WTC11 (cell line): ENCODE measurements at places on chromosomes 5 and 9. TPM values are rescaled to one million over a fixed set of nuclear protein-coding genes. Genes with fewer than 3 reads are reported as not detected.

DNA sequence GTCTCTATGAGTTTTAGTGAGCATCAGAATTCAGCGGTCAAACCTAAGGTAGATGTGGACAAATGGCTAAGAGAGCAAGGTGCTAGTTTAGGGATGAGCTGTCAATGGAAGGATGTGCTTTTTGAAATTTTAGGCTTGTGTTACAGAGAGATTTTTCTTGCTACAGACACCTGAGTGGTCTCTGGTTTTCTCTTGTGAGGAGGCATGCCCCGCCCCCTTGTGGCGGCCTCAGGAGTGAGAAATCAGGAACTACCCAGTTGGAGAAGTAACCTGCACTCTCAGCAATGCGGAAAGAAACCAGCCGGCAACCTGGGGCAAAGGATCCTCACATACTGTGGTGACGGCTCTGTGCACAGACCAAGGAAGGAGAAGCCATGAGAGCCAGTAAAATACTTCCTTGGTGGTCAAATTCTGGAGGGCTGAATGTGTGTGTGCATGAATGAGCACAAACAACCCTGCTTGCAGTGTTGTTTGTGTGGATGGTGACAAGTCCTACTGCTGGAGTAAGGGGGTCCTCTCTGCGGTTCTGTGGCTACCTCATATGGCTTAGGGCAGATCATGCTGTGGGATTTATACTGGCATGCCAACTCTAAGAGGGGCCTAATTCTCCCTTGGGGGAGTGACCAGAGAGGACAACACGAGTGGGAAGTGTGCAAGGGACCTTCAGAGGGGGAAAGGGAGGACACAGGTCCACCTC, 16.7 kb upstream of the HSD17B4 start:
- no peak overlapping the region for H3K4me3 ChIP-seq
- H3K36me3 ChIP-seq: peaks cover 43% of the 10 kb centered on the region
- H3K27me3 ChIP-seq: peaks cover 12% of the 10 kb centered on the region
- peaks cover 8% of the 10 kb centered on the region; the same call in 1 of the 2 replicates for H3K4me1 ChIP-seq
- peak; percentile 81 for DNase-seq
- no peak overlapping the region for H3K27ac ChIP-seq

- H3K4me3 ChIP-seq: no peak overlapping the region
- H3K4me1 ChIP-seq: peaks cover 6% of the 10 kb centered on the region
- H3K27ac ChIP-seq: no peak overlapping the region
- no peaks in the 10 kb centered on the region for H3K36me3 ChIP-seq
- DNase-seq: no peak
- no peaks in the 10 kb centered on the region for H3K27me3 ChIP-seq
Observed at GRCh38 chr5:5658226-5658625, 235.7 kb downstream of the ICE1 start.

DNA sequence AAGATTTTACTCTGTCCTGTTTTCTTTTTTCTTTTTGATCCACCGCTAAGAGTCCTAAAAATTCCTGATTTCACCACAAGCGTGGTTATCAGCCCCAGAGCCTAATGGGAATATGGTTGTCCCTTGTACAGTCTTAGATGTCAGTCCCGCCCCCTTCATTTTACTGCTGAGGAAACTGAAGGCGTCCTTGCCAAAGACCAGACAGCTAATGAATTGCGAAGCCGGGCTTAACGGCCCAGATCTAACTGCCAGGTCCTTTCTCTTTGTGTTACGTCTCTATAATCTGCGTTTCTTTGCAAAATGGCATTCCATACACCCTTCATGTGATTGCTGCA, 497 bp downstream of the NSA2 start:
- peak overlapping the region; percentile 100 for H3K4me3 ChIP-seq
- DNase-seq: no peak
- peak overlapping the region; percentile 88 for H3K27ac ChIP-seq
- peaks cover 16% of the 10 kb centered on the region for H3K4me1 ChIP-seq
- no peaks in the 10 kb centered on the region for H3K27me3 ChIP-seq
- H3K36me3 ChIP-seq: peaks cover 29% of the 10 kb centered on the region

DNA sequence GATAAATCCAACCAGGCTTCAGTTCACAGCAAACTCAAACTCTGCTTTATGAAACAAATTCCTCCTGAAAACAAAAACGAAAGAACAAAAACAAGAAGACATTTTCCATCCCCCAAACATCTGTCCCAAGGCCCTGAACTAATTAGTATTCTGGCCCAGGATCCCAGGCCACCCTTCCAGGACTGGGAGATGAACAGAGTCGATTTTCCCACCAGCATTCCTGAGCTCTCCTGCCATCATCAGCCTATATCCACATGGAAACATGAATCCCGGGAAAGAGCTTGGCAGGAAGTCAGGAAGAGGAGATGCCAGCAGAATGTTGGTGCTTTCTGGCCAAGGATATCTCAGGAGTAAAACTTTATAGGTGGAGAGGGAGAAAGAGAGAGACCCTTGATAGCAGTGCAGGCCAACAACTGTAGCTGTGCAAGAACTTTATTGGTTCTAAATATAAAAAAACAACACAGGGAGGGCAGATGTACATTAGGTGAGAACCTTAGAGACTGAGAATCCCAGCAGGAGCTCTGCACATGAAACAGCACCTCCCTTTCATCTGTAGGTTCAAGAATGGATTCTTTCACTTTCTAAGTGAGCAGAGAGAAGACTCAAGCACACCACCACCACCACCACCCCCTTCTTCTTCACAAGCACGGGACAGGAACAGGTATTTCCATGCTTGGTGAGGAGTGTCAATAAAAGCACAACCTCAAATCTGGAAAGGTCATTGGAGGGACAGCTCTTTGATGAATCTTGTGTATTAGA, 190.7 kb upstream of the TAS2R1 start:
- no peak overlapping the region for H3K4me3 ChIP-seq
- no peaks in the 10 kb centered on the region for H3K27me3 ChIP-seq
- no peak overlapping the region for H3K27ac ChIP-seq
- no peaks in the 10 kb centered on the region for H3K36me3 ChIP-seq

GRCh38 chr5:127933348-127933747, 150.2 kb upstream of the SLC12A2 start:
- no peak overlapping the region for H3K27ac ChIP-seq
- DNase-seq: no peak
- peaks cover 12% of the 10 kb centered on the region for H3K4me1 ChIP-seq
- no peak overlapping the region for H3K4me3 ChIP-seq
- peaks cover 100% of the 10 kb centered on the region for H3K27me3 ChIP-seq
- no peaks in the 10 kb centered on the region for H3K36me3 ChIP-seq

- H3K4me3 ChIP-seq: peak overlapping the region; percentile 84
- H3K36me3 ChIP-seq: no peaks in the 10 kb centered on the region
- DNase-seq: no peak
- H3K27me3 ChIP-seq: peaks cover 46% of the 10 kb centered on the region
Observed at GRCh38 chr5:148826739-148827070, 294 bp downstream of the ADRB2 start.

DNA sequence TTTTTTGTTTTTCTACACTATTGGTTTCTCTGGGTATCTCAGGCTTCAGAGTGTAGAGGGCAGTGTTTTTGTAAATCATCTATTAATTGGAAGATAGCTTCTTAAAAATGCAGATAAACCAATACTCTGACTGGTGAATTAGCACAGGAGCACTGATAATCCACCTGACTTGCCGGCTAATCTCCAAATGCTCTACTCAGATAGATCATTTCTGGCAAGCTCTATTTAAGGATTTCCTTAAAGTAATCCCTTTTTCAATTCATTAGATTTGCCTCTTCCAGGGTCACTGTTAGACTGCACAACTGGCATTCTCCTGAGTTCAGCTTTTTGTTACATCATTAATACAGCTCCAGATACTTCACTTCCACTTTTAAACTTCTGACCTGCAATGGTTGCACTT, 1390.3 kb upstream of the NUDT12 start:
- 0 out of 2 replicates have a peak, but pooled peaks cover 3% of the 10 kb centered on the region for H3K4me1 ChIP-seq
- no peak overlapping the region for H3K4me3 ChIP-seq
- H3K27ac ChIP-seq: no peak overlapping the region
- H3K27me3 ChIP-seq: no peaks in the 10 kb centered on the region
- DNase-seq: no peak
- no peaks in the 10 kb centered on the region for H3K36me3 ChIP-seq

DNA sequence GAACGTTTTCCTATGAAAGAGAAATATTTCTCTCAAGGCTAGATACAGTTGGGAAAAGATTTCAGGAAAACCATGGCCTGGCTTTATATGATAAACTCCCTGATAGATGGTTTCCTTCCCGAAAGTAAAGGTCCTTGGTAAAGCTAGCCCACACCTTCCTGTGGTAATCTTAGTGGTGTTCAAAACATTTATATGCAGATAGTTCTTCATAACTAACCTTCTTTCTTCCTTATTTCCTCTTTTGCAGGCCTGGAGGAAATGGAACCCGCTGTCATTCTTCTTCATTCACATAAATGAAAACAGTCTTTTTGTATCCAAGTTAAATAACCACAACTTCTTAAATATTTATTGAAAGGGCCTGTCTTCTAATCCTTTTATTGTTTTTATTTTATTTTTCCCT, 474.0 kb upstream of the ACTBL2 start:
- DNase-seq: no peak
- no peak overlapping the region for H3K27ac ChIP-seq
- H3K4me1 ChIP-seq: no peaks in the 10 kb centered on the region
- H3K4me3 ChIP-seq: no peak overlapping the region
- no peaks in the 10 kb centered on the region for H3K36me3 ChIP-seq

- no peak overlapping the region for H3K4me3 ChIP-seq
- peaks cover 3% of the 10 kb centered on the region; the same call in 1 of the 2 replicates for H3K36me3 ChIP-seq
- no peaks in the 10 kb centered on the region for H3K27me3 ChIP-seq
- no peak overlapping the region for H3K27ac ChIP-seq
- H3K4me1 ChIP-seq: peaks cover 3% of the 10 kb centered on the region
Observed at GRCh38 chr9:89529243-89530035, 31.5 kb upstream of the SEMA4D start.

DNA sequence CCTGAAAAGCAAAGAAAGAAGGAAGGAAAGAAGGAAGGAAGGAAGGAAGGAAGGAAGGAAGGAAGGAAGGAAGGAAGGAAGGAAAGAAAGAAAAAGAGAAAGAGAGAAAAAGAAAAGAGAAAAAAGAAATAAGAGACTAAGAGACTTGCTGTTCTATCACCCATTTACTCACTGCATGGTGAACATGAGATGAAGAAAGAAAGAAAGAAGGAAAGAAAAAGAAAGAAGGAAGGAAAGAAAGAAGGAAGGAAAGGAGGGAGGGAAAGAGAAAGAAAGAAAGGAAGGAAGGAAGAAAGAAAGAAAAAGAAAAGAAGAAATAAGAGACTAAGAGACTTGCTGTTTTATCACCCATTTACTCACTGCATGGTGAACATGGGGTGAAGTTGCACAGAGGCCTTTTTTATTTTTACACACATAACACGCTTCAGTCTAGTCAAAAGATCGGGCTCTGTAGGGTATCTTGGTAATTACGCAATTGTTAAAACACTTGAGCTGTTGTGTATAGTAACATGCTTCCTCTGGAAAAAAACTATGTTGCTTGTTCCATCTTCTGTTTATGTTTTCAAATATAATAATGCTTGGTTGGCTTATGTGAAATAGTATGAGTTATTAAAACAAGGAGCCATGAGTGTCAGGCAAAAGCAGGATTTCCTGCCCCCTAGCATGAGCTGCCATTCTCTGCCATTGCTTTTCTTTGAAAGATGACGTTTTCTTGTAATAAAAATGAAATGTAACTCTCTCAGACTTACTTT, 119.3 kb upstream of the ZNF608 start:
- no peaks in the 10 kb centered on the region for H3K27me3 ChIP-seq
- DNase-seq: no peak
- no peak overlapping the region for H3K27ac ChIP-seq
- H3K36me3 ChIP-seq: no peaks in the 10 kb centered on the region; the same call in 1 of the 2 replicates
- peaks cover 15% of the 10 kb centered on the region for H3K4me1 ChIP-seq

- DNase-seq: no peak
- H3K27me3 ChIP-seq: no peaks in the 10 kb centered on the region
- H3K36me3 ChIP-seq: peaks cover 75% of the 10 kb centered on the region
- no peaks in the 10 kb centered on the region for H3K4me1 ChIP-seq
Observed at GRCh38 chr5:126808521-126808988, 31.6 kb downstream of the LMNB1 start.

DNA sequence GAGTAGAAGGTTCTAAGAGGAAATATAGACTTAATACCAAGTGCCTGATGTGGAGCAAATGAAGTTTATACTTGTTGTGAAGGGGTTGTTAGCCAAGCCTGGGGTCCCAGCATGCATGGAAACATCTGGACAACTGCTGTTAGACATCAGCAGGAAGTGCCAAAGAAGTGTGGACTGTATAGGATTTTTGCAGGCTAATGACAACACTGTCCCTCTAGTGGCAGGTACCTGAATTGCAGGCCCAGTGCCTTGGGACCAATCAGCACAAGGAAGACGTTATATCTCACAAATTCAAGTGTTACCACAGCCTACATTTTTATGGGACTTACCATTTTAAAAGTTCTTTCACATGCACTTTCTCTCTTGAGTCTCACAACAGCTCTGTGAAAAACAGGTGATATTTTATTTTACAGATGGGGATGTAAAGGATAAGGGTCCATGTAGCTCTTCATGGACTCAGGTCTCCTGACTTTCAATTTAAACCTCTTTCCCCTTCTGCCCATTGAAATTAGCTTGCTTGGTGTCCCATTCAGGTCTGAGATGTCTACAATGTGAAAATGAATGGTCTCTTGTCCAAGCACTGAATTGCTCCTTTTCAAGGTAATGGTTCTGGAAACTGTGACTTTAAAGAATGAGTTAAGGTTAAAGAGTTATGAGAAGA, 89.0 kb upstream of the MAP1B start:
- no peaks in the 10 kb centered on the region for H3K27me3 ChIP-seq
- peak; percentile 84 for DNase-seq
- no peak overlapping the region for H3K27ac ChIP-seq
- H3K4me1 ChIP-seq: peaks cover 17% of the 10 kb centered on the region
- H3K36me3 ChIP-seq: no peaks in the 10 kb centered on the region

- H3K4me1 ChIP-seq: peaks cover 36% of the 10 kb centered on the region
- H3K36me3 ChIP-seq: peaks cover 4% of the 10 kb centered on the region; the same call in 1 of the 2 replicates
- no peak overlapping the region for H3K27ac ChIP-seq
- no peaks in the 10 kb centered on the region for H3K27me3 ChIP-seq
- DNase-seq: no peak
Observed at GRCh38 chr9:36936498-36936831, 97.6 kb downstream of the PAX5 start.

DNA sequence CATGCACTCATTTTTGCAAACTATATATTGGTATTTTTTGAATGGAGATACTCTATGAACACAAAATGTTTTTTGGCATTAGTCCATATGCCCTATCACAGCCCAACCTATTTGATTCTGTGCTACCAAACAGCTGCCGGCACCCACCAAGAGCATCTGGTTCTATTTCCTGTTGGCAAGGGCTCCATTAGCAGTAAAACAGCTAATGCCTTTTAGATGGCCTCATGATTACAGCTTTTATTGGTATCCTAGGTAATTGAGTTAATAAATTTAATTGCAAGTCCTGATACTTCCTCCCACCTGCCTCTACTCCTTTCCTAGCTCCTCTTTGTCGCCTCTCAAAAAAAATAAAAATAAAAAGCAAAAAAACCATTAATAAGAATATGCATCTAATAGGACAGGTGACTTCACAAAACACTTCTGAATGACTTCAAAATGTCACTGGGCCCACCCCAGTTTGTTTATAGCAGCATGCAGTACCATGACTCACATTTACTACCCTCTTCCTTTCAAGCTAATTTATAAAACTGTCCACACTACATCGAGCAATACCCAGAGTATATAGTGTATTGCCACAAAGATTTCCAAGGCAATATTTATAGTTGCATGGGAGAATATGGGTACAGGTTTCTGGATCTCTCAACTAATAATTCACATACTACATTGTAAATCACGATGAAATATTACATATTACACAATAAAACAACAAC, 620.4 kb downstream of the SLCO4C1 start:
- H3K4me3 ChIP-seq: no peak overlapping the region
- DNase-seq: no peak
- H3K4me1 ChIP-seq: peaks cover 9% of the 10 kb centered on the region

SLC6A3 gene
- total RNA-seq: 0.53 to 0.74 TPM (median 0.64 TPM) in 3 replicates

PDE6A gene
- not detected in 3 replicates for total RNA-seq

RASGRF2 gene
- total RNA-seq: 13.9 to 17.6 TPM (median 14.8 TPM) in 3 replicates

BTNL9 gene
- 1.6 to 3.4 TPM (median 1.8 TPM) in 3 replicates for total RNA-seq

CKMT2 gene
- 1.8 to 3.1 TPM (median 2.4 TPM) in 3 replicates for total RNA-seq

ADGRV1 gene
- total RNA-seq: 69.5 to 74.5 TPM (median 69.8 TPM) in 3 replicates

TAF11L10 gene
- not detected in 3 replicates for total RNA-seq
